ENCODE measurements at places on chromosomes 12 and 14.

DNA sequence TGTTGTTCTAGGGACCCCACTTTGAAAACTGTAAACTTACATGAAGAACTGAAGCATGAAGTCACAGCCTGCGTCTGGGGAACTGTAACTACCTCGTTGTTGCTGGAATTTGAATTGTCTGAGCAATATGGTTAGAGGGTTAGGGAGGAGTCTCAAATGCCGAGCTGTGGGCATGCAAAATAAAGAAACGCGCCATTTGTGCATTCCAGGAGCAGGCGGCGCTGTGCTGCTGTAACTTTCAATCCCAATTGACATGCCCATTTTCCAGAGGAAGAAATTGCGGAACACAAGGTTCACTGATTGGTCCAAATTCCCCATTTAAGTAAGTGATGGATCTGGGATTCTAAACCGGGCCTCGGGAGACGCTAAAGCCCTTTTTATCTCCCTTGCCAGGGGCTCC is 61.3 kb downstream of the ZNF664 start:
- no peak for DNase-seq

DNA sequence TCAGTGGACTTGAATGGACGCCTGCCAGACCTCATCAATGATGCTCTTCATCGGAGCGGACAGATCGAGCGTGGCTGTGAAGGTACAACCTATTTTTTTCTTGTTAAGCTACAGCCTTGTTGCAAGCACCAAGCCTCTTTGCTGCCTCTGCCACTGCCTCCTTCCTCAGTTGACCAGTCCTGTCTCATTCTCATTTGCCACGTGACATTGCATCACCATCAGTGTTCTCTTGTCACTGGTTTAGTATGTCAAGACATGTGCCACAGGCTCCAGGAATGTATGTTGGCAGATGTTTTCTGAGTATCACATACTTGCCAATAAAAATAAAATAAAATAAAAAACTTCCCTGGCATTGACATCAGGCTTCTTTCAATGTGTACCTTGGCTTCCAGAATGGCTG is 798.1 kb downstream of the NRXN3 start:
- no peak for DNase-seq

- no peak for DNase-seq
These were observed 239.1 kb downstream of the SSPN start for GRCh38 chr12:26434299-26435068.

- DNase-seq = no peak
These were observed 13.5 kb downstream of the C12orf71 start for GRCh38 chr12:27068863-27069262.

DNA sequence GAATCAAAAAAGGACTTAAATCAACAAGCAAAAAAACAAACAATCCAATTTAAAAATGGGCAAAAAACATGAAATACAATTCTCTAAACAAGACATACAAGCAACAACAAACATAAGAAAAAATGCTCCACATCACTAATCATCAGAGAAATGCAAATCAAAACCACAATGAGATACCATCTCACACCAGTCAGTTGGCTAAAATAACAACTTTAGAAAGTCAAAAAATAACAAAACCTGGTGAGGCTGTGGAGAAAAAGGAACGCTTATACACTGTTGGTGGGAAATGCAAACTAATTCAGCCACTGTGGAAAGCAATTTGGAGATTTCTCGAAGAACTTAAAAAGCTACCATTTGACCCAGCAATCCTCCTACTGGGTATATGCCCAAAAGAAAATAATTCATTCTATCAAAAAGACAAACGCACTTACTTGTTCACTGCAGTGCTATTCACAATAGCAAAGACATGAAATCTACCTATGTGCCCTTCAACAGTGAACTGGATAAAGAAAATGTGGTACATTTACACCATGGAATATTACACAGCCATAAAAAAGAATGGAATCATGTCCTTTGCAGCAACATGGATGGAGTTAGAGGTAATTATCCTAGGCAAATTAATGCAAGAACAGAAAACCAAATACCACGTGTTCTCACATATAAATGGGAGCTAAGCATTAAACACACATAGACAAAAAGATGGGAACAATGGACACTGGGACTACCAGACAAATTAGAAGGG is 26.9 kb downstream of the PRKD1 start:
- DNase-seq = no peak

- DNase-seq = peak; percentile 75
These were observed 14.4 kb upstream of the CD27 start for GRCh38 chr12:6430124-6430989.

- DNase-seq = no peak
These were observed 44.3 kb upstream of the TRIM9 start for GRCh38 chr14:51139121-51139681.

- no peak for DNase-seq
These were observed 34.6 kb downstream of the NTF3 start for GRCh38 chr12:5466521-5466960.

DNA sequence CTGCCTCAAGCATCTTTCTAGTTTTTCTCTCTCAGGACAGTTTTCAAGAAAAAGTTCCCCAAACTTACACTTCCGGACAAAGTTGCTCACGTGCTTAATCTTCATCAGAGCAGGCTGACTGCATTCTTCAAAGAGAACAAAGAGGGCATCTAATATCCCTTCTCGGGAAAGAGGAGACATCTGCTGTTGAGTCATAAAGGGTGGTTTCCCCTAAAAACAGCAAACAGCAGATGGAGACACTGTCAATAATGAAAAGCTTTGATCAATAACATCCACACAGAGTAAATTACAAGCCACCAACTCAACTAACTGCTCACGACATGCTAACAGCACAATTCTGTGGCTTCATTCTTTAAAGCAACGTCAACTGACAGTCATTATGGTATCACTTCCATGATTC is 8.1 kb downstream of the CIT start:
- DNase-seq = no peak

Data from stimulated activated CD4-positive, alpha-beta T cell treated with anti-CD3 and anti-CD28 coated beads, Interleukin-2, amount 100 ng/mL, for 24 hours (primary cell).